Pulmonary artery endothelial cell (primary cell): ENCODE measurements at places on chromosomes 7 and 10. TPM values are rescaled to one million over a fixed set of nuclear protein-coding genes. Genes with fewer than 3 reads are reported as not detected.

The SDK1 gene
- 0.18 and 1.1 TPM in 2 replicates for total RNA-seq

The LIPK gene
- total RNA-seq, result not detected in 2 replicates

The PVRIG gene
- not detected in 2 replicates for total RNA-seq

The CDK14 gene
- 13.6 and 19.5 TPM in 2 replicates for total RNA-seq

The GJD4 gene
- not detected in 2 replicates for total RNA-seq

The SMO gene
- total RNA-seq, result 2.4 and 5.0 TPM in 2 replicates

The NHLRC2 gene
- 14.3 and 15.5 TPM in 2 replicates for total RNA-seq

The EBF3 gene
- total RNA-seq, result 0.07 and 0.14 TPM in 2 replicates

The NCOA4 gene
- total RNA-seq, result 204 and 239 TPM in 2 replicates

The SYNPO2L gene
- not detected in 2 replicates for total RNA-seq

The LLCFC1 gene
- total RNA-seq, result not detected in 2 replicates

The CYP3A4 gene
- total RNA-seq, result not detected in 2 replicates

The BEND7 gene
- 13.9 and 16.5 TPM in 2 replicates for total RNA-seq

The EVX1 gene
- not detected in 2 replicates for total RNA-seq

The GNAT3 gene
- total RNA-seq, result not detected in 2 replicates

- no peak for DNase-seq
Observed at GRCh38 chr7:19677180-19677579, 31.7 kb downstream of the POLR1F start.

DNA sequence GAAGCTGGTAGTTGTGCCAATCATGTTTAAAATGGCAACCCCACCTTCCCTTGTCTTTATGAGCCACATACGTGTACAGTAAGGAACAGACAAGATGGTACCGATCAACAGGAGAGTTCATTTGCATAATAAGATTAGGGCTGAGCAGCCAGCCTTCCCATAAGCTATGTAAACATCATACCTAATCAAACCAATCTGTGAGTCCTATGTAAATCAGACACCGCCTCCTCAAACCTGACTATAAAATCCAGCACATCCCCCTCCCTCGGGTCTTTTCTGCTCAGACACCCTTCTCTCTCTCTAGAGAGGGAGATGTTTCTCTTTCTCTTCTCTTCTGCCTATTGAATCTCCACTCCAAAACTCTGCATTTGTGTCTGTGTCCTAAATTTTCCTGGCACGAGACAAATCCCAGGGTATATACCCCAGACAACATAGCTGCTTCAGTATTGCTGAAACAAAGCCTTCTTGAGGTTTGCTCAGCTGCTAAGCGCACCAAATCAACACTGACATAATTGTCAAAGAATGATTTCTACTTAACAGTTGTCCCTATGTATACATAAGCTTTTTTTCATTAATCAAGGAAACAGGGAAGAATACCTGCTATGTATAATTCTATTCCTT, 279.2 kb downstream of the THSD7A start:
- no peak for DNase-seq

- no peak for DNase-seq
Observed at GRCh38 chr10:43396061-43396927, 12.7 kb downstream of the HNRNPF start.

DNA sequence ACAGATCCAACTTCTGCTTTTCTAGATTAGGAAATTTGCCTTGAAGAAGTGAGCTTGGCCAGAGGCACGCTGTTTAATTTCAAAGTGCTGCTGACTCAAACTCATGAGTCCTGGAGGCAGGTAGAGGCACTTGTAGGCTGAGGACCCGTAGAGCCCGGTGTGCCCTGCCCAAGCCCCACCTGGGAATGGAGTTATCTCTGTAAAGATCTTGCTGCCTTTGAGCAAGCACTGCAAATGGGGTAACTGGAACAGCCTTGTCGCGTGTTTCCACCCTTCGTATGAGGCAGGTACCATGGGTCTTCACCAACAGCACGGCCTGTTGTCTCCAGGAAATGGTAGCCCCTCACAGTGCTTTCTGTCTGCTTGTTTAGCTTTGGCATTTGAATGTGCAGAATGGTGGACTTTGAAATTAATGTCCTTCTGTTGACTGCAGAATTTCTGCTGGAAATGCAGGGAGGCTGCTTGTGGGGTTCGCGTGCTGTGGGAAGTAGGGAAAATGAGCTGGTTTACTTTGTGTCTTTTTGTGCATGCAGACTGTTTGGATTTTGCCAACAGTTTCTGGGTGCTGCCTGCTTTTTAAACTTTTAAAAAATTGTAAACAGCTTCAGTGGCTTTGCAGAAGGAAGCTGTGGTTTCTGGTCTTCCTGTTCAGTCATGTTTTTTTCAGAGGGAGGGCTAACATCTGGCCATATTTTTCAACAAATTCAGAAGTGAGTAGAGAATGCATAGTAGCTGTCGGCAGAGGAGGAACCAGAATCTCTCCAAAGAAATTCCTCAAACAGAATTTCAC, 27.2 kb downstream of the CCM2 start:
- DNase-seq, result no peak

DNA sequence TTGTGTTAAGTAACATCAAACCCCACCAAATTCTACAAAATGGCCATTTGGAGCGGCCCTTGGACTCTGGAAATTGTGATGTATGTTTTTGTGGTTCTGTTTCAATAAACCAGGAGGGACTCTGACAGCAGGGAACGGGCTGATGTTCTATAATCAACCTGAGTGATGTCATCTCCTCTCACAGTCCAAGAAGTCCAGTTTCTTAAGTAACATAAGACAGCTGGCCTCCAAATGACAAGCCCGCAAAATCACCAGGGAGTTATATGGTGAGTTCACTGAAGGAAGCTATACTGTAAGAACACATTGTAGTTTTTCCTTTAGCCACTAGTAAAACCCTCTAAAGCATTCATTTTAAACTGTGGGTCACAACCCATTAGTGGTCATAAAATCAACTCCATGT, 34.0 kb downstream of the GOT1 start:
- DNase-seq, result no peak

GRCh38 chr7:22348379-22348778, 8.6 kb downstream of the RAPGEF5 start:
- no peak for DNase-seq

DNA sequence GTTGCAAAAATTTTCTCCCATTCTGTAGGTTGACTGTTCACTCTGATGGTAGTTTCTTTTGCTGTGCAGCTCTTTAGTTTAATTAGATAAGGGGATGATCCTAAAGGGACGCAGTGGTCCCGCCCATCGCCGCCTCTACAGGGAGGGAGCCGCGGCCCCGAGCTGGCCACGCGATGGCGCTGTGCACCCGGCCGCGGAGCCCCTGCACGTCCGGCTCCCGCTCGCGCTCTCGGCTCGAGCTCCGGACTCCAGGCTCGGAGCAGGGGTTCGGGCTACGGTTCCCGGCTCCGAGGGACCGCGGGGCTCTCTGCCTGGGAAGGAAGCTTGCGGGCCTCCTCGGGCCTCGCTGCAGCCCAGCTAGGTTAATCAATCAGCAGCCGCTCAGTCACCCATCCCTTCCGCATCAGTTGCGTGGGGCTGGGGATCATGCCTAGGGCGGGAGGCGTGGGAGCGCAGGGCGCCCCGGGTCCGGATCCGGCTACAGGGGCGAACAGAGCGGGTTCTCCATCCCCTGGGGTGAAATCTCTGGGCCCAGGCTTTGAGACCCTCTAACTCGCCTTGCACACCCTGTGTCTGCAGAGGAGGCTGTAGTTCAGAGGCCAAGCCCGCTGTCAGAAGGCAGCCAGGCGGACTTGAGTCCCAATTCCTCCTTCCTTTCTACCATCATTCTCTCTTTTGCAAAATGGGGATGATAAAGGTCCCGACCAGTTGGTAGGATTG, 97.9 kb downstream of the WDR11 start:
- no peak for DNase-seq

GRCh38 chr10:32005050-32005449, 51.2 kb downstream of the KIF5B start:
- no peak for DNase-seq

GRCh38 chr10:60299961-60300883, 89.5 kb downstream of the ANK3 start:
- peak; percentile 85 for DNase-seq

GRCh38 chr10:117374506-117375359, 507 bp downstream of the PDZD8 start:
- DNase-seq, result no peak

DNA sequence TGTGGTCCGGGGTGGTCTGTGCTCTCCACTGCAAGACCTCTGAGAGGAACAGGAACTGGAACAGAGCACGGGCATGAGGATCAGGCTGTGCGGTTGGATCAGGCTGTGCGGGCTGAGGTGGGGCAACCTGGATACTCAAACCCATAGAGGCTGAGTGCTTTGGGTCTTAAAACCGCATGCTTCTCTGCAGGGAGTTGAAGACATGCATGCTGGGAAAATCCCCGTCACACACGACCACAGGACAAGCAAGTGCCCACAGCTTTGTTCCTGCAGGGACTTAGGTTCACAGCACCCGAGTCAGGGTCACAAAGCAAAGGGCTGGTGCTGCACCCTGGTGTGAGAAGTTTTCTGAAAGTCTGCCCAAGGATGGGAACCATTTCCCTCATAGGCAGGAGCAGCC, 221.2 kb downstream of the ZMYND11 start:
- no peak for DNase-seq

DNA sequence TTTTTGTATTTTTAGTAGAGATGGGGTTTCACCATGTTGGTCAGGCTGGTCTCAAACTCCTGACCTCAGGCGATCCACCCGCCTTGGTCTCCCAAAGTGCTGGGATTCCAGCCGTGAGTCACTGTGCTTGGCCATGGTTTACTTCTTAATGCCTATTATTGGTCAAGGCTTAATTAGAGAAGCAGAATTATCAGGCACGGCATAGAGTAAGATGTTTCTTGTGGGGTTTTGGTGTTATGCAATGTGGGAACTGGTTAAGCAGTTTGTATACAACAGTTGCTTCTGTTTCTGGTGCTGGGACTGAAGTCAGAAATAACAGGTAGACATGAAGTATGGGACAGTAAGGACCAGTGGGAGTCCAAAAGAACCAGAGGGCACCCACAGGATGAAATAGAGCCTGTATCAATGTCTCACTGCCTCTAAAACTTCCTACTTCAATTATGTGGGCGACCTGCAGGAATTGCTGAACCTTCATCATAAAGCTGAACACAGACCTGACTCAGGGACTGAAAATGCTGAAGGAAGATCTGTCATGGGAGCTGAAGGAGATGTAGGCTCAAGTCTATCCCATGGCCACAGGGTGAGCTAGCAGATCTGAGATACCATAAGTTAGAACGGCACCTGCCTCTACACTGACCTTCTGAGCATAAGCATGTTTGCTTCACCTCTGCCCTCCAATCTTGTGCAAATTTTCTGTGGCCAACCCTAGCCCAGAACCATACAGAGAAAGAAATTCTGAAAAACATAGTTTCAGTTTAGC, 38.3 kb upstream of the VCL start:
- no peak for DNase-seq

GRCh38 chr10:131004276-131004675, 307.2 kb downstream of the TCERG1L start:
- no peak for DNase-seq

DNA sequence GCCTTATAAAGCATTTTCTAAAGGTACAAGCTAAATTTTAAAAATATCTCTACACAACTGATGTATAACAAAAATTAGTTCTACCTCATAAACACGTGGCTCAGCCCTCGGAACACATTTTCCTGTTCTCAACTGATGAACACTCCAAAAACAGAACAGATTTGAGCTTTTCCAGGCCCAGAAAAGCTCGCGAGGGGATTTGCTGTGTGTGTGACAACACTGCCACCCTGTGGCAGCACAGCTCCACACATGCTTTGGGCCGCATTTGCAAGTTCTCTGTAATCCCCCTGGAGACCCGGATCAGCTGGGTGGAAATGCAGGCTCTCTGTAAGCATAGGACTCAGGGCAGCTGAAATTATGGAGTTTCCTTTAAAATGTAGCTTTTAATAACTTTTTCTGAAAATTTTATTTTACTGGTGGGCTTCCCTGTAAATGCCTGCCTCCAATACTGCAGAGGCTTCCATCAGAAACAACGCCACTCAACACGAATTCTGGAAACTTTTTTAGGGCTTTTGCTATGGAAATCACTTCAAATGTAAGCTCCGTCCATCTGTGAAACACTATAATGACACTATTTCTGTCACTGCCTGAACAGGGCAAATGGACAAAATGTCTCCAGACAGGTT, 155.5 kb downstream of the COBL start:
- DNase-seq, result no peak

DNA sequence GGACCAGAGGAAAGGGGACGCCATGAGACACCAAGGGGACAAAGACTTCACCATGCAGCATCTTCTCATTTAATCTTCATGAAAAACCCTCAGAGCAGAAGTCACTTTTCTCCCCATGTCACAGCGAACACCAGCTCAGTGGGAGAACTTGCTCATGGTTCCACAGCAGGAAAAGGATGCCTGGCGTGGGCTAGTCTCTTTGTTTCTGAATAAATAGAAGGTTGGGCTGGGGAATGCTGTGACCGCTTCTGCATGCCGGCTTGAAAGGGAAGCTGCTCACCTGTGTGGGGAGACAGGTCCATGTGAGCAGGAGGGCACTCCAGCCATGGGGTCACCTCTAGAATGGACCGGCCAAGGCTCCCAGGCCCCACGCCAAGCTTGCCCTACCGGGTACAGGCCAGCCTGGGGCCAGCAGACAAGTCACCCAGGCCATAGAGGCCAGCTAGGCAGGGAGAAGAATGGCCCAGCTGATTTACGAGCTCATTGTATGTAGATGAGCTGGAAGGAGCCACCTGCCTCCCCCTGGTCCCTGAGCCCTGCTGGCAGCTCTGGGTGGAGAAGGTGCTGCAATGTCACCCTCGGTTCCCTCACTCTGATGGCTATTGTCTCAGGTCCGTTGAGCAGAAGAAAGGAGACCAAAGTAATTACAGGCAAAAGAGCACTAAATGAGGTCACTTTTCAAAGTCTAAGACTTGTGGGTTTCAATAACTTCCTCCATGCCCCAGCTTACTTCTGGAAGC, 82.0 kb upstream of the PDZD8 start:
- no peak for DNase-seq

DNA sequence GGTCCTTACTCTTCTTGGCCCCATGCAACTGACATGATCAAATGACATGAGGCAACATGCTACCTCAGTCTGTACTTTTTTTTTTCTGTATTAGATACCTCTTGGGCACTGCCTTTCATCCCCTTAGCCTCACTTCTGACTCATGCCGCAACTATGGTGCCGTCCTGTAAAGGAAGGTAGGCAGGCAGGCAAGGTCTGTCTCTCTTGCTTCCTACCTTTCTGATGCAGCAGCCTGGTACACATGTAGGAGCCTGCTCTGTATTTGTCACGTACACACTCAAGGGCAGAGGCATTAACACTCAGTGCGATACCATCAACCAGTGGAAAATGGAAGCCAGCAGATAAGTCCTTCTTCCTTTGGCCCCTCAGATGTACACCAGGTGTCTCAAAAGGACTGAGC, 146.7 kb downstream of the ATE1 start:
- DNase-seq, result no peak
